ENCODE measurements at places on chromosomes 5 and 9. TPM values are rescaled to one million over a fixed set of nuclear protein-coding genes. Genes with fewer than 3 reads are reported as not detected.

Gene GGTA1
- 0.69 TPM for total RNA-seq

Gene CORO2A
- total RNA-seq = 27.0 TPM

Gene C9orf50
- not detected for total RNA-seq

GRCh38 chr5:42887097-42887496, 75.4 kb upstream of the SELENOP start:
- DNase-seq = no peak

GRCh38 chr9:2209400-2209799, 194.3 kb downstream of the SMARCA2 start:
- DNase-seq = no peak
